Esophagus muscularis mucosa (tissue), 4 donors: ENCODE measurements at places on chromosomes 16 and 17. TPM values are rescaled to one million over a fixed set of nuclear protein-coding genes. Genes with fewer than 3 reads are reported as not detected.
A peak's percentile ranks its signal among the peaks of the same experiment; 100 is the strongest.

Gene XAF1
- total RNA-seq: 35.3 TPM

Gene HAP1
- total RNA-seq: not detected

- DNase-seq: no peak
Observed at GRCh38 chr17:77526259-77526711, 385.5 kb downstream of the SEC14L1 start.

- DNase-seq: no peak
Observed at GRCh38 chr17:58047376-58048150, 35.7 kb upstream of the DYNLL2 start.

- DNase-seq: no peak
Observed at GRCh38 chr16:89436366-89436765, 54.0 kb downstream of the ANKRD11 start.

GRCh38 chr16:3027983-3028715 lies 4.3 kb downstream of the THOC6 start:
- no peak for DNase-seq

- DNase-seq: no peak
Observed at GRCh38 chr16:84418056-84418849, 49.9 kb downstream of the ATP2C2 start.

DNA sequence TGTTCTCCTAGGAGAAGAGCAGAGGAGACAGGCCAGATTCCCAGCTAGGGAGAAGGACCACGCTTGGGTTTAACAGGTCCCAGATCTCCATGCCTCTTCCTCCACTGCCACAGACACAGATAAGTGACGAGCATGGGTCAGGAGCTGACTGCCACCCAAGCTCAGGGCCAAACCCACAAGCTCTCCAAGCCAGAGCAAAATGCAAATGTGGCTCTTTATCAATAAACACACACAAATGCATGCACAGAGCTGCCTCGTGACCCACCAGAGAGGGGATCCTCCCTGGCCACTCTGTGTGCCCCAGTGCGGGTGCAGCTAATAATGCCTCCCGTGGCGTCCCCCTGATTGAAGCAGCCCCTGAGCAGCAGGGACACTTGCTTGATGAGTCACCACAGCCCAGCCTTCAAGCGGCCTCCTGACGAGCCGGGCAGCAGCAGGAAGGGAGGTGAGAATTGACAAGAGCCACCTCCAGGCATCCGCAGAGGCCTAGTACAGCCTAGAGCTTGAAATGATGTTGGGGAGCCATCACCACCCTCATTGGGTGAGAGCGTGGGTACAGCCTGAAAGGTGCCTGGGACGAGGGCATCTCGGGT lies 143.9 kb downstream of the CCDC182 start:
- DNase-seq: no peak

DNA sequence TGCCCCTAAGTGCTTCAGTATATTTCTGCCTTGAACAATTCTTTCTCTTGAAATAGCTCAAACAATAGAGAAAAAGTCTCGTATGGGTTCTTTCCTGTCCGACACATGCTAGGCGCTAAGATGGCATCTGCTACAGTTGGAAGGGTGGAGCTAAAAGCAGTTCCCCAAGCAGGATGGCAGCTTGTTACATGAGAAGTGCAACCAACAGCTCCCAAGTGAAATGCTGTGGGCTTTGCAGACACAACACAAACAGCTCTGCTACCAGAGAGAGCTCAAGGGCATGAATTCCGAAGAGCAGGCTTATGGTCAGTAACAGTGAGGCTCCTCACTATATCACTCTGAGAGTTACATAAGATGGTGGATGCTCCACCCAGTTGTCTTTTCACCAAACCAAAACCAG lies 83.8 kb downstream of the VPS53 start:
- no peak for DNase-seq

DNA sequence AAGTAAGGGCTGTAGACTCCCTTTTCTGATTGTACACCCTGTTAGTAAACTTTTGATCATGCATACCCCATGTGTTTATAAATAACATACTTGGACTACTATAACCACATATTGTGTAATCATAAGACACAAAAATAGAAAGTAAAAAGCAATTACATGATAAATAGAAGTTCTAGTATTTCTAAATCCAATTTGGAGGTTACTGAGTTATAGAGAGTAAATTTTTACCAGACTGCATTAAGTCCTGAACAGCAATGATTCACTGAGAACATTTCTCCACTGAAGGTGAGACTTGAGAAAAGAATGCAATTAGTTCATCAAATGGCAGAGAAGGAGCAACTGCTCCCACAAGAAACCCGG lies 7.7 kb upstream of the TBKBP1 start:
- DNase-seq: no peak

DNA sequence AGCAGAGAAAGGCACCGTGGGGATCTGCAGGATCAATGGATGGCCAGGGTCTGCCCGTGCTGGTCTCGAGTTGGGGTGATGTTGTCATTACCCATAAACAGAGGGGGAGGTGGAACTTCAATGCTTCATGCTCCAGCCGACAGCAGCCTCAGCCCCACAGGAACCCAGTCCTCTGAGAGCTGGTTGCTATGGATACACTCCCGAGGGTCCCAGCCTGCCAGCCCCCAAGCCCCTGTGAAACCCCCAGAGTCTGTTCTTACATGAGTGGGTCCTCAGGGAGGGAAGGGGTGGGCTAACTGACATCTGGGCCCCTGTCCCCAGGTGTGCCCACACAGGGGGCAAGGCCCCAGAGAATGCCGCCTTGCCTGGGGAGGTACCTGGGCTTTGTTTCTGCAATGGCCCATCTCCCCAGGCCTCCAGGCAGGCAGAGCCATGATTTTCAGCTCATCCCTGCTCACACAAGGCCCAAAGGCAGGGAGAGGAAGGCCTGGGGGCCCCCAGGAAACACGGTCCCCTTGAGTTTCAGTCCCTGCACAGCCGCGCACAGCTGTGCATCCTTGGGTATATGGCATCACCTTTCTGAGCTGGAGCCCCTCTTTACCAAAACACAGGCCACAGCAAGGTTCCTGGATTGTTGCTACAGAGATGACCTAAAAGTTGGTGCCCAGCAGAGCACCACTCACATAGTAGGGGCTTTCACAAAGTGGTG lies 223.7 kb downstream of the ZNF423 start:
- DNase-seq: no peak

- peak; percentile 92 for DNase-seq
Observed at GRCh38 chr17:45371414-45372324, 54.8 kb upstream of the MAP3K14 start.

GRCh38 chr17:76370261-76370993 lies 14.0 kb upstream of the SPHK1 start:
- DNase-seq: no peak

- DNase-seq: no peak
Observed at GRCh38 chr17:21358682-21359482, 17.3 kb upstream of the KCNJ12 start.

DNA sequence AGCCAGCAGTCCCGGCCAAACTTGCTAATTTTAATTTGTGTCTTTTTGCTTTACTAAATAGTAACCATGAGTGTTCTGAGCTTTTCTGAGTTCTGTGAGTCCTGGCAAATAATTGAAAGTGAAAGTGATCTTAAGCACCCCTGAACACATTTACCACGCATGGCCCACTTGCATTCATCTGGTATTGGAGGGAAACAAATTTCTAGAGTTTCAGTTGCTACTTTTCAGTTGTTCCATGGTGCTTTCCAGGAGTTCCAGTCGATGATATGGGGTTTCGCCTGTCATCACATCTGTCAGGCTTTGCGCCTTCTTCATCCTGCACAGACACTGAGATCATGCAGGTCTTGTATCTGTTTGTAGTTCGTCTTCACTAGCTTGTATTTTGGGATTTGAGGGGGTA lies 44.1 kb downstream of the CRLF3 start:
- DNase-seq: no peak

GRCh38 chr16:64749346-64749745 lies 372.5 kb downstream of the CDH11 start:
- no peak for DNase-seq
